A549 treated with DMSO at 1 μM for 4 hours (cell line): ENCODE measurements at places on chromosomes 4 and X. TPM values are rescaled to one million over a fixed set of nuclear protein-coding genes. Genes with fewer than 3 reads are reported as not detected.

The DDX60 gene
- total RNA-seq: 2.3 to 3.2 TPM (median 2.7 TPM) in 5 replicates

The SLC7A11 gene
- 31.5 to 47.6 TPM (median 42.3 TPM) in 5 replicates for total RNA-seq

The CITED1 gene
- total RNA-seq: 0.83 to 1.7 TPM (median 1.3 TPM) in 5 replicates

The HGFAC gene
- total RNA-seq: 0.20 to 0.41 TPM (median 0.30 TPM) in 5 replicates

The FMR1NB gene
- total RNA-seq: not detected in 5 replicates
